ENCODE measurements at places on chromosomes 13 and 19.
A peak's percentile ranks its signal among the peaks of the same experiment; 100 is the strongest.

- DNase-seq = no peak
Measured at GRCh38 chr19:48502350-48503018, 9.2 kb downstream of the LMTK3 start.

GRCh38 chr13:35136585-35136984 lies 194.5 kb downstream of the NBEA start:
- no peak for DNase-seq

DNA sequence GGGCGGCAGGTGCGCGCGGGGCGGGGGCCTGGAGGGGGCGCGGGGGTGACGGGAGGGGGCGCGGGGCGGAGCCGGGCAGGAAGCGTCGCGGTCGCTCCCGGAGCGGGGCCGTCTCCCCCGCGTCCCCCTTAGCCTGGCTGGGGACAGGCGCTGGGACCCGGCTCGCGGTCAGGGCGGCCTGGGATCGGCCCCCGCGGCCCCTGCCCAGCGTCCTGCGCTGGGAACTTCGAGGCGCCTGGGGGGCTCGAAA lies 74.7 kb upstream of the MCF2L start:
- no peak for DNase-seq

GRCh38 chr19:49746206-49746958 lies 16.7 kb downstream of the TSKS start:
- peak; percentile 35 for DNase-seq

DNA sequence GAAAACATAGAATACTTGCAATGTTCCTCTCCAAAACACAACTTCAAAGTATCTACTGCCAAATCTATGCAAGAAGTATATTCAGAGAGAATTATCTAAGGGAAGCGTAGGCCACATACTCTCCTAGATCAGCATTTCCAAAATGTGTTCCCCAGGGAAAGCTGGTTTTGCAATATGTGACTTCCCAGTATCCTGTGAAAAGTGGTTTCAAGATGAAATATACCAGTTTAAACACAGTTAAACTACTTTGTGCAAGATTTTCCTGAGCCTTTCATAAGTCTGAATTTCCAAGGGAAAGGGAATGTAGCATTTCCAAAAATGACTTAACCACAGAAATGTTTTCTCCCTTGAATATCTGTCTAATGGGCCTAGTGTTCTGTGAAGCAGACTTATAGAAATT lies 7.6 kb downstream of the STARD13 start:
- no peak for DNase-seq

DNA sequence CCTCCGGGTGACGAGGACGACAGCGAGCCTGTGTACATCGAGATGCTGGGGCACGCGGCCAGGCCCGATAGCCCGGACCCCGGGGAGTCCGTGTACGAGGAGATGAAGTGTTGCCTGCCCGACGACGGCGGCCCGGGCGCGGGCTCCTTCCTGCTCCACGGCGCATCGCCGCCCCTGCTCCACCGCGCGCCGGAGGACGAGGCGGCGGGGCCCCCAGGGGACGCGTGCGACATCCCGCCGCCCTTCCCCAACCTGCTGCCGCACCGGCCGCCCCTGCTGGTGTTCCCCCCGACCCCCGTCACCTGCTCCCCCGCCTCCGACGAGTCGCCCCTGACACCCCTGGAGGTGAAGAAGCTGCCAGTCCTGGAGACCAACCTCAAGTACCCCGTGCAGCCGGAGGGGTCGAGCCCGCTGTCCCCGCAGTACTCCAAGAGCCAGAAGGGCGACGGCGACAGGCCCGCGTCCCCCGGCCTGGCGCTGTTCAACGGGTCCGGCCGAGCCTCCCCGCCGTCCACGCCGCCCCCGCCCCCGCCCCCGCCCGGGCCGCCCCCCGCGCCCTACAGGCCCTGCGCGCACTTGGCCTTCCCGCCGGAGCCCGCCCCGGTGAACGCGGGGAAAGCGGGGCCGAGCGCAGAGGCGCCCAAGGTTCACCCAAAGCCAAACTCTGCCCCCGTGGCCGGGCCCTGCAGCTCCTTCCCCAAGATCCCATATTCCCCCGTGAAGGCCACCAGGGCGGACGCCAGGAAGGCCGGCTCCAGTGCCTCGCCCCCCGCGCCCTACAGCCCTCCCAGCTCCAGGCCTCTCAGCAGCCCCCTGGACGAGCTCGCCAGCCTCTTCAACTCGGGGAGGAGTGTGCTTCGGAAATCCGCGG lies 511.3 kb downstream of the MYO16 start:
- no peak for DNase-seq
